Right ventricle myocardium inferior (tissue), 1 donor: ENCODE measurements at places on chromosomes 13 and 19. TPM values are rescaled to one million over a fixed set of nuclear protein-coding genes. Genes with fewer than 3 reads are reported as not detected.

APC2 gene
- total RNA-seq = 0.14 TPM

DNA sequence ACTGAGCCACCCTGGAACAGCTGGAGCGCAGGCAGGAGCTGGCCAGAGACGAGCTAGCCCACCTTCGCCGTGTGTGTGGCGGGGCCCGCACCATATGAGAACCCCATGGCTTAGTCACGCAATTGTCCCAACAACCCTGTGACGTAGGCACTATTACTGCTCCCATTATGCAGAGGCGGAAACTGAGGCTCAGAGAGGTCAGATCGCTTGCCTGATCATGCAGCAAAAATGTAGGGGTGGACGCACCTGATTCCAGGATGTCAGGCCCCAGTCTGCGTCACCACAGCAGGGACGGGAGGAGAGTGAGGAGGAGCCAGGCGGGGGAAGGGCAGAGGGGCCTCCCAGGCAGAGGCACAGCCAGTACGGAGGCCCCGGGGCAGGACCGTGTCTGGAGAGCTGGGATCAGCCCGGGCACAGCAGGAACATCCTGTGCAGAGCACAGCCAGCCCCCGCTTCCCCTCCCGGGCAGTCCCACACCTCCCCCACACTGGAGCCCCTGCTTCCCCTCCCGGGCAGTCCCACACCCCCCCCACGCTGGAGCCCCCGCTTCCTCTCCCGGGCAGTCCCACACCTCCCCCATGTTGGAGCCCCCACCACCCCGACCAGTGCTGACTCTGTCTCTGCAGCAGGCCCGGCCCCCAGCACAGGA, 16.7 kb downstream of the PIP5K1C start:
- no peak for DNase-seq

- DNase-seq = no peak
These were observed 82.1 kb downstream of the DLEU7 start for GRCh38 chr13:50761406-50761805.

DNA sequence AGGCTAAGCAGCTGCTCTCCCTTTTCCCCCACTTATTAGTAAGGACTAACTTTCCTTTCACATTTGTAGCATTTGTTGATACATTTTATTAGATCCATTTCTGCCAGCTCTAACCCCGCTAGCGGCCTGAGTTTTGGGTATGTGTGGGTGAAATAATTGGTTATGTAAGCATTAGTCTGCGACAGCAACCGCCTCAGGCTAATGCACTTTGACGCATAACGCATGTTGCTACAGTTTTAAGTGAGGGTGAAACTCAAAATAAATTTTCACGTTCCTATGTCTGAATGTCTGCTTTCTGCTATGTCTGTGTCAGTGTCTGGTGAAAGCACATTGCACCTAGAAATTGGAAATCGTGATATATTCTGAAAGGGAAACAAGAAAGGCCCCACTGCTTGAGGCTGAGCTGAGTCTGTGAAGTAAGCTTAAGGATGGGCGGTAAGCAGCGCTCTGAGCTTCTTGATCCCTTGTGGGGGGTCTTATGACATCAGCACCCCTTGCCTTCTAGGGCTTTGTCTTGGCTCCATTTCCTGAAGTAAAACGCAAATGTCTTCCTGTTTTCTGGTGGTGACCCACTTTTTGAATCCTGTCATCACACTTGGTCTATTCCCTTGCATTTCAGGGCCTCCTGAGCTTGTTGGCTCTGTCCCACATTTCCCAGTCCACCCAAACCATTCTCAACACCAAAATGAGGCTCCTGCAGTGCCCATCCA, 648.3 kb upstream of the ARGLU1 start:
- no peak for DNase-seq

ZNF208 gene
- total RNA-seq = 23.6 TPM

- DNase-seq = no peak
These were observed 102.6 kb upstream of the SERP2 start for GRCh38 chr13:44271031-44271455.

- peak; percentile 92 for DNase-seq
These were observed 5.0 kb upstream of the JUNB start for GRCh38 chr19:12786141-12786870.

DNA sequence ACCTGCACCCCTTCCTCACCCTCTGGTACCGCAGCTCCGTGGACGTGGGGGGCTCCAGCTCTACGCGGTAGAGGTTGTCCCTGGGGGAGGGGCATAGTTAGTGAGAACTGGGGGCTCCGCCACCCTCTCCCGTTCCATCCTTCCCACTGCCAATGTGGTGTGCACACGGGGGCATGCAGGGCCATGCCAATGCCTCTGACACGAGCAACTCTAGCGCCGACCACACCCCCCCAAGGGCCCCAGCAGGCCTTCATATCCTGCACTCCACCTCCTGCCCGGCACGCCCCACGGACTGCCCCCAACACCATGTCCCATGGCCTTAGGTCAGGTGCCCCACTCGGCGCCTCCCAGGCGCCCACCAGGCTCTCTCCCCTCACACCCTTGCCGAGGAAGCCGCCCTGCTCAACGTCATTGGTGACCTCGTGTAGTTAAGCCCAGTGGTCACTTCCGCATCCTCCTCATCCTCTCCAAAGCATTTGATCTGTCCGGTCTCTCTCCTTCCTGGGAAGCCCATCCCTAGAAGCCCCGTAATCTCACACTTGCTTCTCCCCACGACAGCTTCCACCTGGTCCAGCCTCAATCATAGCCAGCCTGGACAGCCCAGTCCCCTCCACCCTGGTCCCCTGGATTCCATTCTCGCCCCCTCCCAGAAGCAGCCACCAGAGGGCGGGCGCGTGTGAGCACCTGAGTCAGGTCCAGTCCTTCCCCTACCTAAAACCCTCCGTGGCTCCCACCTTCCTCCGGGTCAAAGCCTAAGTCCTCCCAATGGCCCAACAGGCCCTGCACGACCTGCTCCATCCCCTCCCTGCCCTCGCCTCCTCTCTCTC, 2.1 kb downstream of the SEMA6B start:
- peak; percentile 60 for DNase-seq
